Prostate gland (tissue), 2 donors: ENCODE measurements at places on chromosomes 4 and X. TPM values are rescaled to one million over a fixed set of nuclear protein-coding genes. Genes with fewer than 3 reads are reported as not detected.

Gene MXRA5
- total RNA-seq: 7.4 TPM

Gene MAGEC3
- total RNA-seq: not detected

Gene MAGEA12
- total RNA-seq: not detected

Gene KIF4A
- 0.73 TPM for total RNA-seq

Gene DUSP9
- total RNA-seq: not detected

Gene RIBC1
- total RNA-seq: 5.4 TPM

Gene CTAG1B
- total RNA-seq: 8.7 TPM

Gene TAF7L
- 54.6 TPM for total RNA-seq

Gene DRP2
- 1.9 TPM for total RNA-seq

Gene CLCN4
- total RNA-seq: 0.50 TPM

Gene OTUD6A
- total RNA-seq: 1.1 TPM

Gene MAGEA2
- not detected for total RNA-seq

Gene TMEM192
- 22.3 TPM for total RNA-seq
